ENCODE measurements at places on chromosomes 4 and X.

- DNase-seq, result no peak
Observed at GRCh38 chr4:169228076-169228475, 42.7 kb downstream of the SH3RF1 start.

GRCh38 chrX:2502120-2502667, 1.4 kb upstream of the DHRSX start:
- no peak for DNase-seq

- DNase-seq, result no peak
Observed at GRCh38 chrX:46754036-46754435, 4.9 kb downstream of the SLC9A7 start.

GRCh38 chr4:108694423-108694822, 44.0 kb downstream of the OSTC start:
- DNase-seq, result no peak

GRCh38 chr4:121597346-121597934, 99.3 kb downstream of the ANXA5 start:
- no peak for DNase-seq

- DNase-seq, result no peak
Observed at GRCh38 chr4:26361297-26361696, 40.5 kb downstream of the RBPJ start.

Data from NCI-H146 (cell line).